ENCODE measurements at places on chromosomes 16 and 17.

GRCh38 chr16:47310792-47311211 is 150.1 kb downstream of the ITFG1 start:
- DNase-seq, result no peak

DNA sequence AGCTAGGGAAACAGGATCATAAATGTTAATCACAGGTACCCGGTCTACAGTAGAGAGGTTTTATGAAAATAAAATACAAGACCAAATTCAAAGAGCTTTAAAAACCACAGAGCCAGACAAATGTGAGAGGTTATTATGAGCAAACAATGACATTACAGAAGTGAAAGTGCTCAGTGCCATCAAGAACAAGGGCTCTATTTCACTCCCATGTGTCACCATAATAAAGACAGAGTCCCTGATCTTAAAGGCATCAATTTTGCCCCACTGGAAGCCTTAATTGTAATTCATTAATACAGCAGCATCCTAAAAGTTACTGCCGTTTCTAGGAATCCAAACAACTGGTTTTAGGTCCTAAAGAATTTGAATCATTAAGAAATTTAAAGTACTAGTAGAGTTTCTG is 43.7 kb upstream of the CDRT4 start:
- DNase-seq, result no peak

GRCh38 chr17:30854146-30854545 is 22.4 kb downstream of the ATAD5 start:
- DNase-seq, result no peak

GRCh38 chr17:32350666-32351418 is 885 bp downstream of the ZNF207 start:
- DNase-seq, result peak; percentile 34

DNA sequence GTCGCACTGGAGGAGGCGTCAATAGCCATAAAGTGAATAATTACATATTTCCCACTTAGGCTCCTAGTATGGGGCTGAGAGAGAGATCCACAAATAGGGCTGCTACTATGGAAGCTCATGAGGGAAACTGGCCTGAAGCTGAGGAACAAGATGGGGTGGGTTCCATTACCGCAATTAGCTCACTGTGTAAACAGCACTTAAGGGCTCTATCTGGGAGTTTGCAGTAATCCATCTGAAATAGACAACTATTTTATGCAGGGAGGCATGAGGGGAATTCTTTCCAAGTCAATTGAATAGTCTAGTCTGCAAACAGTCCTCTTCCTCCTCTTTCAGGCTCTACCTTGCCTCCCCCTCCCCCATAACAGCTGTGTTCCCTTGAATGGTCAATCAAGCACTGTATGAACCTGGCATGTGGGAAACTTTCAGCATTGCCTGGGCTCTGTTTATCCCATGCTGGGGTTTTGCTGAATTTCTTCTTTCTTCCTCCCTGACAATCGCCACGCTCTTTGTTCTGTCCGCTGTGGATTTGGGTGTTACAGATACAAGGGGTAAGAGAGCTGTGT is 56.1 kb upstream of the MAF start:
- DNase-seq, result no peak

DNA sequence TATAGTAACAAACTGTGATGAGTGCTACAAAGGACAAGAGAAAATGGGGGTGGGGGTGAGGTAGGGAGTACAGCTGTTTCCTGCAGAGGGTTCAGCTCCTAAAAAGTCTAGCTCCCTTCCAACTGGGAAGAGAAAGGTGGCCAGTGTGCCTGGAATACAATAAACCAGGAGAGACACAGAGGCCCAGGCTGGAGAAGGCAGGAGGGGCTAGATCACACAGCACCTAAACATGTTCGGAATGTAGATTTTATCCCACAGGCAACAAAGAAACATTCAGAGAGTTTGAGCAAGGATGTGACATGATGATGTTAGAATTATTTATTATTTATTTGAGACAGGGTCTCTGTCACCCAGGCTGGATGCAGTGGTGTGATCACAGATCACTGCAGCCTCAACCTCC is 10.2 kb downstream of the TEX2 start:
- no peak for DNase-seq
